ENCODE measurements at places on chromosomes 2 and 18.

GRCh38 chr18:78784861-78785260 lies 194.8 kb upstream of the SALL3 start:
- DNase-seq: no peak

DNA sequence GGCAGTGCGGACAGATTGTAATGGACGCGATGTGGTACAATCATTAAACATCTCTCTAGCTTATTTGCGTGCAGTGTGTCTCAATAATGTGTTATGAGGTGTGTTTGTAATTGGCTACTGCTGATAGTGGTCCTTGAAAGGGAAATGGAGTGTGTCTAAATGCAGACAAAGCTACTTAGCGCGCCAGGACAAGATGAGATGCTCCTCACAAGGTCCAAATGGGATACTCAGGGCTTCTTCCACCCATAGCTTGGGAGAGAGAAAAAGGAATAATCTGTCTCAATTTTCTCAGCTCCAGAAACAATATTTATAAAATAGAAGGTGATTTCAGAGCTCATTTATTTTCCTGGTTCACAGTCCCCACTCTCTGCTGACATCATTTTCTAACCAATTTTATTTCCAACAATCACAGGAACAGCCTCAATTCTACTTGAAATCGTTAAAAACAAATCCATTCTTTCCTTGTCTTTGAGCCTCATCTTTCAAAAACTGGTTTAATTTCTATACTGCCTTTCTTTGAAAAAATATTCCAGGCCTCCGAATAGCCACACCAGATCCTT lies 28.5 kb downstream of the GALNT14 start:
- DNase-seq: no peak

GRCh38 chr2:191710411-191710900 lies 32.5 kb downstream of the NABP1 start:
- DNase-seq: no peak

DNA sequence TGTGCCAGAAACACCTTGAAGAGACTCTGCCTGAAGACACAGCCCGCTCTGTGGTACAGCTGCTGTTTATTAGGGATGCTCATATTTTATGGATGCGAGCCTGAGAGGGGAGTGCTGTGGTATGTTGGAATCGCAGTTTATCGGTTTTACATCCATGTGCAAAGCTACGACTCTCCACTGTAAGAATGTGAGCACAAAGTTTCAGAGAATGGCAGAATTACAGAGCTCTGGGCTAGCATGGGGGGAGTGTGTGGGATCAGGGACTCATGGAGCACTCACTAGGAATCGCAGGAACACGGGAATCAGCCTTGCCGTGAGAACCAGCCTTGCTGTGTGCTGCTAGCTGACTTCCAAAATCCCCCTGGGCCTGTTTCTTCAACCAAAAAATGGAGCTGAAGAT lies 199.9 kb downstream of the RNF144A start:
- no peak for DNase-seq

DNA sequence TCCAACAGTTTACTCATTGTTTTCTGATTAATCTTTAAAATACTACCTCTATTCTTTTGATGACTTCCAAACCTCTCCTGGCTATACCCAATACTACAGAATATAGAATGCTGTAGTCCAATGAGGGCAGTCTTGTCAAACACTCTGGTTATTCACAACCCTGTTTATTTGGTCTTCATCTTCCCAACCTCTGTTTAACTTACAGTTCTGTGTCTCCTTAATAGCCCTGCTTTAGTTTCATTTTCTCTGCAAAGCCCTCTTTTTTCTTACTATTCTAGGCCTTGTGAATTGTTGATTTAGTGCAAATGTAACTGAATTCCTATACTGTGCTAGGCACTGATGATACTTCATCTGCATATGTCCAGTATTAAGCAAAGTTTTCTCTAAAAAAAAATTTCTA lies 40.0 kb downstream of the ACVR2A start:
- no peak for DNase-seq

DNA sequence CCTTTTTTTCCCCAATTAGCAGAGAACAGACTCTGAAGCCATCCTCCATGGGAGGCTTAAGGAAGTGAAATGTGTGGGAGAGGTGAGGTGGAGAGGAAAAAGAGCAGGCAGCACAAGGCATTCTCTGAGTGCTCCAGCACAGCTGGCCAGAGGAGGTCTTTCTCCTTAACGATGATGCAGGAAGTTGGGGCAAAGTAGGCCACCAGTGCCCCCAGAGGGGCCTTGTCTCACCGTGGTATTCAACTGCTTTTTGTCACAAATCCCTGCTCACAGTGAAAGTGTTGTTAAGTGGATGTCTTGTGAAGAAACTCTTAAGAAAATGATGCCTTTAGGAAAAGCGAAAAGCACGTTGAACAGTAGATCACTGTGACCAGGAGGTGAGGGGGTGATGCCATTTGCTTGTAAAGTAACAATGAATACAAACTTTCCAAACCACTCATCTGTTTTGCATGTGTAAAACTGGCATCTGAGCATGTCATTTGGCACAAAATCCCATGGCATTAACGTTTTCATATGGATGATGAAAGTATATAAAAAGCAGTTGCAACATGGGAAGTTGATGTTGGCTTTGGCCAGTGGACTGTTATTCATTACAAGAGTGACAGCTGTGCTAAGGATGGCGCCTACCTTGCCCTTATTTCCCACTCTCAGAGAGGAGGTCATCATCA lies 49.2 kb upstream of the CDC42EP3 start:
- DNase-seq: peak; percentile 26

DNA sequence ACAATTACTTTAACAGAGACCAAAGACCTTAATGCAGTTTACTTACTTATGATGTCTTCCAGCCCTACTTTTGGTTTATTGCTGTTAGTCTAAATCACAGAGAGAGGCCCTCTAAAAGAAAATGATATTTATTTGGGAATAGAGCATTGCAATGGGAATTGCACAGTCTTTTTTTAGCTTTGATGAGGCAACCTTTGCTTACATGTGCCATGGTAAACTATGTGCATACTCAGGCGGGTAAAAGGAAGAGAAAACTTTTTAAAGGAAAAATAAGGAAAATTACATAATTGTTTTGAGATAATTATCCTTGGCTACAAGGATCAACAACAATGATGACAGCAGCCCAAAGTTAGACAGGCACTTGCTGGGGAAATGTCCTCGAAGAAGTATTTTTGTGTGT lies 78.6 kb downstream of the EFEMP1 start:
- no peak for DNase-seq

DNA sequence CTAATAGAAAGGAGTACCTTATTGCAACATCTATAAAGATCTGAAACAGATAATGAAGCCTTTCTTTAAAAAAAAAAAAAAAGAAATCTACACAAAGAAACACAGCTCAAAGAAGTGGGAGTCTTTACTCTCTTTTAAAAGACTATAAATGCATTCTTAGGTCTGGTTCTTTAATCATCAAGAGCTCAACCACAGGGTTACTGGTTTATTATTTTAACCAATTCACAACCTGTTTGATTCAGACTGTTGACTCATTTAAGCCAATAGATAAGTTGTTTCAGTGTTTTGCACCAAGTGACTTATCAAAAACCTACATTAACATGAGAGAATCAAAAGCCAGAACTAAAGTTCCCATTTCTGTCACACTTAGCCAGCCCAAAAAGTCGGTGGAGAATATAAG lies 93.1 kb downstream of the TCF4 start:
- no peak for DNase-seq

DNA sequence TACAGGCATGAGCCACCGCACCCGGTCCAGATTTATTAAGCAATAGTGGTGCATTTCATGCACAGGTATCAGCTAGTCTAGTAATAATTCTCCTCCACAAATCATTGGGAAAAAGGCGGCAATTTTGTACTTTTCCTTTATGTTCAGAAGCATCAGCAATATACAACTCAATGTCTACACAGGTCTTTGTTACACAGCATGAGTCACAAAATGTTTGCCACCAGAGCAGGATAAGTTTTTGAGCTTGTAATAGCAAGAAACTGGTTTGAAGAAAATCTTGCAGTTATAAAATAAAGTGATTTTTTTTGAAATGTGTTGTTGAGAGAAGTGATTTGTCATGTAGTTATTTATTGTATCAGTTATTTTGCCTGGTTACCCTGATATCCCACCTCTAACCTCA lies 4.8 kb upstream of the ITPRIPL1 start:
- DNase-seq: no peak

- no peak for DNase-seq
Observed at GRCh38 chr2:17752246-17752645, 1.4 kb downstream of the SMC6 start.

GRCh38 chr18:74896390-74896991 lies 298.8 kb downstream of the ZNF407 start:
- peak; percentile 30 for DNase-seq

DNA sequence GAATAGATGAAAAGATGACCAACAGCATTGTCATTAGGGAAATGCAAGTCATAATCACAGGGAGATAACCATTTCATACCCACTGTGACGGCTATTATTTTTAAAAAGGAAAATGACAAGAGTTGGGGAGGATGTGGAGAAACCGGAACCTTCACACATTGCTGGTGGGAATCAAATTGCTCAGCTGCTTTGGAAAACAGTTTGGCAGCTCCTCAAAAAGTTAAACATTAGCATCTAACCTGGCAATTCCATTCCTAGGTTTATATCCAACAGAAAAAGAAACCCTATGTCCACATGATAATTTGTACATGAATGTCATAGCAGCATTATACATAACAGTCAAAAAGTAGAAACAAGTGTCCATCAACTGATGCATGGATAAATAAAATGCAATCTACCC lies 58.2 kb downstream of the KCNG3 start:
- no peak for DNase-seq

GRCh38 chr2:42001711-42002201 lies 46.1 kb upstream of the PKDCC start:
- no peak for DNase-seq

DNA sequence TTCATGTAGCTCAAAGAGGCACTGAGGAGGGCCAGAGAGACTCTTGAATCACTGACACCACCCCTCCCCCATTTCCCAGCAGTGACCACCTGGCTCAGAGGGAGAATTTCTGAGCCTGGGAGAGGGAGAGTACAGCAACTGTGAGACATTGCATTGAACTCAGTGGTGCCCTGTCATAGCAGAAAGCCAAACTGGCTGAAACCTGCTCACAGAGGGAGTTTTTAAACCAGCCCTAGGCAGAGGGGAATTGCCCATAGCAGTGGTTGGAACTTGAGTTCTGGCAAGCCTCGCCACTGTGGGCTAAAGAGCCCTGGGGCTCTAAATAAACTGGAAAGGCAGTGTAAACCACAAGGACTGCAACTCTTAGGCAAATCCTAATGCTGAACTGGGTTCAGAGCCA lies 243.1 kb downstream of the ADCYAP1 start:
- no peak for DNase-seq

GRCh38 chr2:172674034-172674967 lies 61.3 kb upstream of the RAPGEF4 start:
- peak; percentile 59 for DNase-seq

GRCh38 chr18:31185186-31185950 lies 22.7 kb upstream of the DSC1 start:
- no peak for DNase-seq

- DNase-seq: no peak
Observed at GRCh38 chr2:37449761-37450296, 105.4 kb downstream of the QPCT start.

GRCh38 chr2:219968685-219969345 lies 341.4 kb downstream of the SLC4A3 start:
- no peak for DNase-seq

- DNase-seq: no peak
Observed at GRCh38 chr2:172945510-172945850, 130.2 kb upstream of the MAP3K20 start.

GRCh38 chr2:151358166-151358970 lies 976 bp downstream of the TNFAIP6 start:
- no peak for DNase-seq

GRCh38 chr2:69242651-69243051 lies 144.4 kb downstream of the GFPT1 start:
- DNase-seq: no peak

DNA sequence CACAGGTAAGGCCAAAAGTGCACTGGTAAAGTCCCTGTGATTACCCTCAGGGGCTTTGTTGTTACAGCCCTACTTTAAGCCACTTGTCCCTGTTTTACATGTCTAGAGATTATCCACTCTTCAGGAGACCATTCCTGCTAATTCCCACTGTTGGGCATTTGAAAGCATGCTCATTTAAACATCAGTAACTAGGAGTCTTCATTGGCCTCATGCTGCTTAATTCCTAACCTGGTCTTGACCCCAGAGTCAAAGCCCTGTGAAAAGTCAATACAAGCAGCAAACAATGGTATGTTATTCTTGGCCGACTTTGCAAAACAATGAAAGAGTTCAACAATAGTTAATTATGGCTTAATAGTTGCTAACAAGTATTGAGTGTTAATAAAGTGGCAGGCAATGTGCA lies 23.2 kb downstream of the AFF3 start:
- no peak for DNase-seq

DNA sequence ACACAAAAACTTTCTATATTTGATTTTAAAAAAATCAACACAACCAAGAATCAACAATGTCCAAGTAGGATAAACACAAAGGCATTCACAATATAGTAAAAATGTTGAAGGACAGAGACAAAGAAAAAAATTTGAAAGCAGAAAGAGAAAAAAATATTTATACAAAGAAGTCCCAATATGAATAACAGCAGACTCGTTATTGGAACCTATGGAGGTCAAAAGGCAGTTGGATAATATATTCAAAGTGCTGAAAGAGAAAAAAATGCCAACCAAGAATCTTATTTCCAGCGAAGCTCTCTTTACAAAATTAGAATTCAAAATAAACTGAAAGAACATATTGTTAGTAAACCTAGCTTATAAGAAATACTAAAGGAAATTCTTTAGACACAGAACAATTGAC lies 859.5 kb downstream of the LRP1B start:
- DNase-seq: peak; percentile 5

- DNase-seq: no peak
Observed at GRCh38 chr18:44323125-44323524, 357.6 kb upstream of the SETBP1 start.

DNA sequence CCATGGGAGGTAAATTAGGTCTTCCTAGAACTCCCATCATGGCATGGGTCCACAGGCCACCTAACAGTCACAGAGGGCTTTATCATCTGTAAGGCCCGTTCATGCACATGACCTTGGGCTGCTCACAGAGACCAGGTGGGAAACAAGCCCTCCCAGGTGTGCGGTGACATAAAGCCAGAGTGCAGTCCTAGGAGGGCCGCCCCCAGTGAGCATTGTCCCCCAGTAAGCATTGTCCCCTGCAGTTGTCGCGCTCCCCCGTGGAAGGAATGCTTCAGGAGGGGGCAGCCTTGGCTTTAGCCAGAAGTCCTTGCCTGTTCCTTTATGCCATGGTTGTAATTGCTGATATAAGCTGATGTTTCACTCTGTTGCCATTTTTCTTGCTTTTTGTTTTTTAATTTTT lies 41.7 kb upstream of the LYPD6B start:
- no peak for DNase-seq

Data from hematopoietic multipotent progenitor cell treated with erythropoietin and hydrocortisone succinate and interleukin-3 and kit ligand, for 4 days (in vitro differentiated cells).